ENCODE measurements at places on chromosomes 11 and 22.

GRCh38 chr22:21714059-21714770 lies 21.4 kb downstream of the YPEL1 start:
- DNase-seq, result no peak

- DNase-seq, result peak; percentile 15
These were observed 26.6 kb upstream of the IL17RA start for GRCh38 chr22:17057959-17058814.

GRCh38 chr11:86559311-86559945 lies 113.0 kb downstream of the ME3 start:
- no peak for DNase-seq

DNA sequence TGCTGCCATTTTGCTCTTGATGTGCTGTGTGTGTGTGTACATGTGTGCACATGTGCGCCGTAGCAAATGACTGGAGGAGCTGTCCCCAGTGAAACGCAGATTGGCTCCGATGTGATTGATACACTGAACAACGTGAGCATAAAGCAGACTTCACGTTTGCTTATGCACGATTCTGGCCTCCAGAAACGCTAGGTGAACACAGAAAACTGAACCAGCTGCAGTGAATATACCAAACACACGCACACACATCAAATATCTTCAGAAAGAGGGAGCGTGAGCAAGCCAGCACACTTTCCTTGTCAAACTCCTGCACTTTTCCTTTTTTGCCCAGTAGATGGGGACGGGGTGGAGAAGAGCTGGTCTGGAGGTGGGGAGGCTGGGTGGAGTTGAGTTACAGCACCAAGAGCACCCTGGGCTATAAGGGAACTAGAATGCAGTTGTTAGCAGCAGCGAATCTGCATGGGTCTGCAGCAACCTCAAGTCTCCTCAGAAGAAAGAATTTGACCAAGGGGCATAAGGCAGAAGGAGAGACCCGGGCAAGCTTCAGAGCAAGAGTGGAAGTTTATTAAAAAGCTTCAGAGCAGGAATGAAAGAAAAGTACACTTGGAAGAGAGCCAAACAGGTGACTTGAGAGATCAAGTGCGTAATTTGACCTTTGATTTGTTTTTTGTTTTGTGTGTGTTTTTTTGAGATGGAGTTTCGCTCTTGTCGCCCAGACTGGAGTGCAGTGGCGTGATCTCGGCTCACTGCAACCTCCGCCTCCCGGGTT lies 77.8 kb upstream of the CADM1 start:
- no peak for DNase-seq

DNA sequence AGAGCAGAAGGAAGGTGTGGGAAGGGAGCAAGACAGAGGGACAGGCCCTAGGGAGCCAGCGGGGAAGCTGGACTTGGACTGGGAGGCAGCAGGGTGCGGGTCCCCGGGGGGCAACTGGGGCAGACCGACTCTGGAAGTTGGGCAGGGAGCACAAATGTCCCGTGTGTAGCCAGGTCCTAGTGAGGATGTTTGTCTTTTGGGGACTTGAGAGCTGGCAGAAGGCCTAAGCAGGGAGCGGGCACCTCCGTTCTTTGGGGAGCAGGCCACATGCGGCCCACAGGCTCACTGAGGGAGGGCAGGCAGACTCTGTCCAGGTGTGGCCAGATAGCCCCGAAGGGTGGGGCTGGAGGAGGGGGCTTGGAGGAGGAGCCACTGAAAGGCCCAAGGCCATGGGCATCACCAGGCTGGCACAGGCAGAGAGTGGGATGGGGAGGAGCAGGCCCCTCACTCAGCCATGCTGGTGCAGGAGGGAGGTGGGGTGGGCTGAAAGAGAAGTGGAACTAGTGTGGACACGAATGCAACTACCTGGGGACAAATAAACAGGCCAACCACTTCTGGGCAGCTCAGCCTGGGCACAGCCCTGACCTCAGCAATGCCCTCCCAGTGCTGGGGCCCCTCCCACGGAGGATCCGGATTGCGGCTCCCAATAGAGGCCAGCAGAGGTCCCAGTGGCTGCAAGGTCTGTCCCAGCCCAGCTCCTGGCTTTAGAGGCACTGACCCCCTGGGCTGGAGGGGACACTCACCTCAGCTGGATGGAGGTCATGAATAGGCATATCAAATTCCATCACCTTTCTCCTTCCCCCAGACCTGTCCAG lies 1.3 kb upstream of the SCARF2 start:
- no peak for DNase-seq

DNA sequence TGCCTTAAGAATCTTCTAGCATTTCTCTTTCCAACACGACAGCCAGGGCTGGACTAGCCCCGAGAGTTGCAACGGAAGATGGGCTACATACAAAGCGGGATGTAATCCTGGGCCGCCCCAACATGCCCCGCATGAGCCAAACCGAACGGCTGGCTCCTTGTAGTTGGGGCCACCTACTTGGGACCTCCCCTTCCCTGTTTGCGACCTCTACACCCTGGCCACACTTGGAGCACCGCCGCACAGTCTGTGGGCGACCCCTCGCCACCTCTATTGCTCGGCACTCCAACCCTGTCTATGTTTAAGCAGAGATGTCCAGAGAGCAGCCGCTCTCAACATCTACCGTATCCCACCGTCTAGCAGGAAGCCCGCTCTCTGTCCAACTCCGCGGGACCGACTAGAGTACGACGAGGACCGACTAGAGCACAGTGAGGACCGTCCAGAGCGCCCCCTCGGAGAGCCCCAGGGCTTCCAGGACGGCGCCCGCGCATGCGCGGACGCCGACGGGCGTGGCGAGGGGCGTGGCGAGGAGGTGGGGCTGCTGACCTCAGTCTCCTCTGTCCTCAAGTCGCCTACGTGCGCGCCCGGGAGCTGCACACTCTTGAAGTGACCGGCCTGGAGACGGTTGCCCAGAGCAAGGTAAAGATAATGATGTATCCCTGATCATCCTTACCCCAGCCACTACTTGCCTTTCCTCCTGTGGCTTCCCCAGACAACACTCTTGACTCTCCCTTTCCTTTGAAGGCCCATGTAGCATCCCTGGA lies 32.3 kb downstream of the NEAT1 start:
- peak; percentile 66 for DNase-seq

DNA sequence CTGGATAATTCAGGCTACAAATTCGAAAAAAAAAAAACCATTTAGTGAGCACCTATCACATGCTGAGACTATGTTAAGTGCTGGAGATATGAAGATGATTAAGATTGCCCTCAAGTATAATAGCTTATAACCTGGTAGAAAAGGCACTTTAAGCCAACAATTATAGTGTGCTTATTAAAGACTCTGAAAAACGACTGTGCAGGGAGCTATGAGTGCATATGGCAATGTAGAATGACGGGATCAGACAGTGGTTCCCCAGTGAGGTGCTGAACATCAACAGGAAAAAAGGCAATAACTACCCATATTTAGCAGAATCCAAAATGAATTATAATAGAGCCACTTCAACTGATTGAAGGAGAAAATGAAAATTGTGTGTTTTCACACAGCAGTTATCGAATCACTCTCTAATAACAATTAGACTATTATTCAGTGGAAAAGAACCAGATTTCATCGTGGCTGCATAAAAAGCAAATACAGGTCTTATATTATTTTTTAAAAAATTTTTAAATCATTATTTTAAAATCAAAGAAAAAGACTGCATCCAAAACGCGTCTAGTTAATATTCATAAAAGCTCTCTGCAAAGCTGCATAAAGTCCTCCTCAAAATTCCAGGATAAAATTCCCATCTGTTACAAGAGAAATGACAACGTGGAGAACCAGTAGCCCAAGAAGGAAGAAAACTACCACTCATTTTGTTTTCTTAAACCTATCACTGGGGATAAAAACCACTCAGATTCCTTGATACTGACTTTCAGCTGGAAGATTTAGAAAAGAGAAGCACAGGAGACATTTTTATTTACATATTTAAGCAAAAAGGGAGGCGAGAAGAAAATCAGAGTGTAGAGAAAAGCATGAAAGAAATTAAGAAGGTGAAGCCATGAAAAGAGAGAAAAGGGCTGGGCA lies 1.1 kb downstream of the MTMR2 start:
- no peak for DNase-seq

GRCh38 chr11:1015826-1016545 lies 20.5 kb downstream of the MUC6 start:
- DNase-seq, result no peak

DNA sequence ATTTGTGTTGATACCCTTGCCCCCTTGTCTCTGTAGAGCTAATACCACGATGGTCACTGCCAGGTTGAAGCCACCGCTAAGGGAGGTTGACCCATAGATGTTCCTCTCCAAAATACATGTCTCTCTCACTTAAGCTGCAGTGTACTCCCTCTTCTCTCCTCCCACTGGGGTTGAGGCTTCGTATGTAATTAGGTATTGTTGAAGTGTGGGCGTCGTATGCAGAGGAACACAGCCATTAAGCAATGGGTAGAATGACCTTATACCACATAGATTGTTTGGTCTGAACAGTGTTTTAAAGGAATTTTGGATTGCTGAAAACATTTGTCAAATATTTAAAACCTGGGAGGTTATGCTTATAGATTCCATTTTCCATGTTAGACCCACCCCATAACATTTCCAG lies 71.9 kb downstream of the TRAF6 start:
- no peak for DNase-seq

Data from stimulated activated CD8-positive, alpha-beta memory T cell treated with anti-CD3 and anti-CD28 coated beads, Interleukin-2, amount 100 ng/mL, for 1 hour (primary cell).